Erythroblast (primary cell): ENCODE measurements at places on chromosomes 16 and 17.
A peak's percentile ranks its signal among the peaks of the same experiment; 100 is the strongest.

GRCh38 chr16:88300463-88300835 lies 82.3 kb upstream of the ZNF469 start:
- no peak for DNase-seq

- DNase-seq, result no peak
These were observed 21.5 kb upstream of the CD300E start for GRCh38 chr17:74645010-74645409.

- peak; percentile 25 for DNase-seq
These were observed 118.1 kb downstream of the STXBP4 start for GRCh38 chr17:55086635-55087058.

DNA sequence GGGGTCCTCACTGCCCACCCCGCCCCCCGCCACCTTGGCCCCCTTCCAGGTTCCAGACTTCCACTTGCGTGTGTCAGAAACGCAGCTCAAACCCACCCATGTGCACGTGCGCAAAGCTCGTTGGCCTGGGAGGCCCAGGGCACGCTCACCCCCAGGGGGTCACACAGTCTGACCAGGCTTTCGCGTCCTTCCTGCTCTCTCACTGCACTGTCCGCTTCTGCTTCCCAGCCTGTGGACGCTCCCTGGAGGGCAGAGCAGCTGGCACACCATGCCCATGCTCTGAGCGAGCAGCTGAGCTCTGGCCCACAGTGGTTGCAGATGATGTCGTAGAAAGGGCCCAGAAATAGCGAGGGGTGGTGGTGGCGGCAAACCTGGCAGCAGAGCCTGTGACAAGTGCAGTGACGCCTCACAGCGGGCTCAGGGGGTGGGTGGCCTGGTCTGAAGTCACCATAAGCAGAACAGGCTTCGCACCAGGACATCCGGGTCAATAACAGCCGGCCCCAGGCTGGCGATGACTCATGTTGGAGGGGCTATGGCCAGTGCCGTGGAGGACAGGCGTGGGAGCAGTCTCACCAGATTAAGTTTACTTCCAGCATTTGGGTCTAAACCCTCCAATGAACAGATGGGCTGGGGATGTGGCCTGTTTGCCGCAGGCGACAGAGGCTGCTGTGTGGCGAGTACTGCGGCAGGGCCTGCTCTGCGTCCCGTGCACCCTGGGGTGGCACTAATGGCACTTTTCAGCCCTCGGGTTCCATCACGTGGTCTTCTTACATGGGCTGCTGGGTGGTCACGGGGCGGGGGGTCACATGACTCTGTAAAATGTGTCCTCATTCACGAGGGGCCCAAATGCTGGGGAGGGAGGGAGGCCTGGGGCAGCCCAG lies 49.0 kb downstream of the NT5M start:
- DNase-seq, result no peak

DNA sequence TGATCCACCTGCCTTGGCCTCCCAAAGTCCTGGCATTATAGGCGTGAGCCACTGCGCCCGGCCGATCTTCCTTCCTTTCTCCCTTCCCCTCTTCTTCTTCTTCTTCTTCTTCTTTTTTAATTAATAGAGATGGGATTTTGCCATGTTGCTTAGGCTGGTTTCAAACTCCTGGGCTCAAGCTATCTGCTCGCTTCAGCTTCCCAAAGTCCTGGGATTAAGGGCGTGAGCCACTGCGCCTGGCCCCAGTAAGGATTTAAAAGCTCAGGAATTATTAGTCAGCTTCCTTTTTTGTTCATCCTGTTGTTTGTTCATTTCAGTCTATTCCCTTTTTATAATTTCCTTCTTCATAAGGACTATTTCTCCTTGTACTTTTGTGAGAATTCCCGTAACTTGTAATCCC lies 32.7 kb upstream of the LRRC37A start:
- DNase-seq, result no peak

GRCh38 chr16:48011878-48012658 lies 143.7 kb downstream of the ABCC12 start:
- no peak for DNase-seq

- no peak for DNase-seq
These were observed 4.4 kb upstream of the NT5C start for GRCh38 chr17:75135946-75136345.

DNA sequence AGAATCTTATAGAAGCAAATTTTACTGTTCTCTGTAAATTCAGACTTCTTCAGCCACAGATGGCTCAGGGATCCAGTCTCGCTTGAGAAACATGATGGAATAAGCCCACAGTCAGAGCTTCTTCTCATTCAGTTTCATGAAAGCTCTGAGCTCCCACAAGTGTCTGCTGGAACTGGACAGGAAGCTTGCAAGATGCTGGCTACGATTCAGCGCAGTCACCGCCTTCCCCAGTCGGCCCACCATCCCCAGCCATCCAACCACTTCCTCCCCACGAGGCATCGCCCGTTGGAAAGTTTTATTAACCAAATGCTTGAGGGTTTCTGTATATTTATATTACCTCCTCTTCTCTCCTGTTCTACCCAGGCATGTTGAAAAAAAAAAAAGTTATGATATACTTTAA lies 171.7 kb downstream of the ZFHX3 start:
- no peak for DNase-seq

DNA sequence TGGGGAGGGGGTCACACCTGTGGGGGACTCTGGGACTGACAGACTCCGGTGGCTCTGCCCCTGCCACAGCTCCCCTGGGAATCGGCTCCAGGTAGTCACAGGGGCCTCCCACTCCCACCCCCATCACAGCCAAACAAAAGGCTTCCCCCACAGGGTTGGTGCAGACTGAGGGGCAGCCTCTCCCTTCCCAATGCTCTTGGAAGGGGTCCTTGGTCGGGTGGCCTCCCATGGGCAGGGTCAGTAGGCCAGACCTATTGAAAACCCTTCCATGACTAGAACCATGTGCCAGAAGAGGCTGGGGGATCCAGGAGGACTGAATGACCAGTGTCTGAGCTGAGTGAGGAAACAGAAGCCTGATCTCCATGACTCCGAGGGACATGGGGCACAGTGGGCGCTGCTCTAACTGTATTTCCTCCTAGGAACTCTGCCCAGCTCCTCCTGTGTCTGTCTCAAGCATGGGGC lies 28.6 kb downstream of the TK2 start:
- DNase-seq, result no peak

- DNase-seq, result no peak
These were observed 23.4 kb upstream of the LGALS9 start for GRCh38 chr17:27607521-27608091.

DNA sequence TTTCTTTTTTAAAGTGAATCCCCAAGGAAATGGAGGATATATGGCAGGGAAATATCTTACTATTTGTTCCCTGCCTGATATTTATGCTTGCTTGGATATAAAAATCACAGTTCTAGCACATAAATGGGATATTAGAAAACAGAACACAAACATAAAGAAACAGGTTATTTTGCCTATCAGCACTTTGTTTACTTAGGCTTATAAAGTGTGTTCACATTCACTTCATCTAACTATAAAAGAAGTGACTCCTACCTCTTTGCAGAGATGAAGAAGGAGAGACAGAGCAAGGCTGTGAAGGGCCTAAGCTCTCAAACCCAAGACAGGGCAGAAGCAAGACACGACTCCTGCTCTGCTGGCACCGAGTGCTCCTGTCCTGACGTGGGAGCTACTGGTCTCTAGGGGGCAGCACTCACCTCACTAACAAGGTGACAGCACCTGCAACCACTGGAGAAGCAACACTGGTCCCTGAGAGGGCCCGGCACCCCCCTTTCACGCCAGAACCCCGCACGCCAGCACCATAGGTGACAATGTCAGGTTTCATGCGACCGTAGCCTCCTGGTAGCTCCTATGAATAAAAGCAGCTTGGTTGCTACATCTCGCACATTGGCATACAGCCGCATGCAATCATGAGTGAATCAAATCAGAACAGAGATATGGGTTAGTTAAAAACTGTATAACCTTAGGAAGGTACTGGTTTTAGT lies 32.0 kb downstream of the MBTPS1 start:
- DNase-seq, result peak; percentile 86

DNA sequence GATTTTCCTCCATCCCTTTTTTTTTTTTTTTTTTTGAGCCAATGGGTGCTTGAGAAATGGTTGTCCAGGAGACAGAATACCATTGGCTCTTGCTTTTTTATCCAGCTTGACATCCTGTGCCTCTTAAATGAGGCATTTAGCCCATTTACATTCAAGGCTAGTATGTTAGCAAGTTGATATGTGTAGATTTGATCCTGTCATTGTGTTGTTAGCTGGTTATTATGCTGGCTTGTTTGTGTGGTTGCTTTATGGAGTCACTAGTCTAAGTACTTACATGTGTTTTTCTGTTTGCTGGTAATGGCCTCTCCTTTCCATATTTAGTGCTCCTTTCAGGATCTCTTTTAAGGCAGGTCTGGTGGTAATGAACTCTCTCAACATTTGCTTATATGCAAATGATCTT lies 14.1 kb upstream of the SLFN11 start:
- no peak for DNase-seq

DNA sequence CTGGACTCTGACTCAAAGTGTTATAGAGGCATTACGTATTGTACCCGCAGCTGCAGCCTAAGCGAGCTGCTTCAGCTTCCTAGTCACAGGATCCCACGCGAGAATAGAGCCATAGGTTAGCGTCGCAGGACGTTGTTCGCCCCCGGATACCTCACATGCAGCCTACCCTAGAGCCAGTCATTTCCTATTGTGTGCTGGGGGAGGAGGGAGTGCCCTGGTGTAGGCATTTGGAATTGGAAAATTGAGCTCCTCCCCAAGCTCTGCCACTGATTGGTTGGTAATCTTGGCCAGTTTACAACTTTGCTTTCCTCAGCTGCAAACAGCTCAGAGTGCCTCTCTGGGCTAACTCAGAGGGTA lies 530 bp downstream of the NAA60 start:
- peak; percentile 63 for DNase-seq

- no peak for DNase-seq
These were observed 13.6 kb upstream of the CCL22 start for GRCh38 chr16:57345021-57345420.

- DNase-seq, result no peak
These were observed 225.8 kb downstream of the PMP22 start for GRCh38 chr17:15039366-15039765.

GRCh38 chr17:28466521-28467048 lies 6.9 kb upstream of the SLC13A2 start:
- peak; percentile 69 for DNase-seq

GRCh38 chr17:82330322-82331239 lies 3.0 kb downstream of the SECTM1 start:
- DNase-seq, result peak; percentile 48

DNA sequence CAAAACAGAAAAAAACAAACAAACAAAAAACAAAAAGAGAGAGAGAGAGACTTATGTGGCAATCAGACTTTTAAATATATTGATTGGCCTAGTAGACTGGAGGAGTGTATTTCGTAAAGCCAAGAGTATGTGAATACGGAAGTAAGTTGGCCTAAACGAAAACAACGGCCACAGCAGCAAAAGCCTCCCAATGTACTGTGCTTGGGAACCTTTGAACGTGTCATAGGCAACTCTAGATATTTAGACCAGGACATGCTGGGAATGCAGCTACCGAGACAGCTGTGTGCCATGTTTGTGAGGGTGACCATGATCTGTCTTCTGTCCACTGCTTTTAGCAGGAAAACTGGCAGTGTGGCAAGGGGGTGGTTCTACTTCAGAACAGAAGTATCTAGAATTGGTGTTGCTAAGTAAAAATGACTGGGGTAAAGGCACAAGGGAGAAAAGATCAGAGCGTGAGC lies 7.4 kb downstream of the MAF start:
- no peak for DNase-seq

GRCh38 chr17:28861393-28862203 lies 6.8 kb downstream of the ERAL1 start:
- DNase-seq, result peak; percentile 87

DNA sequence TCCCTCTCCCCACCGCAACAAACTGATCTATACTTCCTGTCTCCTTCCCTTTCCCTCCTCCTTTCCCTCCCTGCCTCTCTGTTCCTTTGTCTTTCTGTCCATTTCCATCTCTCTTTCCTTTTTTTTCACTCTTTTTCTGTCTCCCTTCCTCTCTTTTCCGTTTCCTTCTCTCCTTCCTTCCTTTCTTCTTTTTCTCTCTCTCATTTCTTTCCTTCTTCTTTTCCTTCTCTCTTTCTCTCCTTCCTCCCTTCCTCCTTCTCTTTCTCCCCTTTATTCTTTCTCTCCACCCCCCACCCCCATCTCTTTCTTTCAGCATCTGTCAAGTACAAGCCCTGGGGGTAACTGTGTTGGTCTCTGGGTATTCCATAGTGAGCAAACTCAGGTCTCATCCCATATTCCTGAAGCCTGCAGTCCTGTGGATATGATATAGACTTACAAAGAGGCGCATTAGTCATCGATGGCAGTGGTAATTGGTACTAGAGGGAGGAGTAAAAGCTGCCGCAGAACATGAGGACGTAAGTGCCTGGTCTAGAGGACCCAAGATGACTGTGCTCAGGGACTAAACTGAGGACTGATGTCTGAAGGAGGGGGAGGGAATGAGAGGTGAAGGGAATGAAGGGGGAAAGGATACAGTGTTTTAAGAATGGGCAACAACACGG lies 50.4 kb downstream of the VAT1L start:
- DNase-seq, result no peak

DNA sequence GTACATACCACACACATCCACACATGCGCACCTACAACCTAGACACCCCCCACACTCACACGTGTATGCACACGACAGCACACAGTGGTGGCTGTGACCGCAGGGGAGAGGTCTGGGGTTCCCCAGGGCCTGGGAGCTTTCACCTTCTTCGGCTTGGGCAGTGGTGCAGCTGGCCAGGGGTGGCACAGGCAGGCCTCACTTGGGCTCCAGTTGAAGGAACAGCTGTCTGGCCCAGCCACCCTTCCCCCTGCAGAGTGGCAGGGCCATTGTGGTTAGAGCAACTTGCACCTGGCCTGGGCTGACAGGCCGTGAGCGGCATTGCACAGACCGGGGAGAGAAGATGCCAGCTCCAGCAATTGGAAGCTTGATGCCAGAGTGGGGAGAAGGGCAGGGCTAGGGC lies 114.5 kb upstream of the GSE1 start:
- DNase-seq, result no peak

DNA sequence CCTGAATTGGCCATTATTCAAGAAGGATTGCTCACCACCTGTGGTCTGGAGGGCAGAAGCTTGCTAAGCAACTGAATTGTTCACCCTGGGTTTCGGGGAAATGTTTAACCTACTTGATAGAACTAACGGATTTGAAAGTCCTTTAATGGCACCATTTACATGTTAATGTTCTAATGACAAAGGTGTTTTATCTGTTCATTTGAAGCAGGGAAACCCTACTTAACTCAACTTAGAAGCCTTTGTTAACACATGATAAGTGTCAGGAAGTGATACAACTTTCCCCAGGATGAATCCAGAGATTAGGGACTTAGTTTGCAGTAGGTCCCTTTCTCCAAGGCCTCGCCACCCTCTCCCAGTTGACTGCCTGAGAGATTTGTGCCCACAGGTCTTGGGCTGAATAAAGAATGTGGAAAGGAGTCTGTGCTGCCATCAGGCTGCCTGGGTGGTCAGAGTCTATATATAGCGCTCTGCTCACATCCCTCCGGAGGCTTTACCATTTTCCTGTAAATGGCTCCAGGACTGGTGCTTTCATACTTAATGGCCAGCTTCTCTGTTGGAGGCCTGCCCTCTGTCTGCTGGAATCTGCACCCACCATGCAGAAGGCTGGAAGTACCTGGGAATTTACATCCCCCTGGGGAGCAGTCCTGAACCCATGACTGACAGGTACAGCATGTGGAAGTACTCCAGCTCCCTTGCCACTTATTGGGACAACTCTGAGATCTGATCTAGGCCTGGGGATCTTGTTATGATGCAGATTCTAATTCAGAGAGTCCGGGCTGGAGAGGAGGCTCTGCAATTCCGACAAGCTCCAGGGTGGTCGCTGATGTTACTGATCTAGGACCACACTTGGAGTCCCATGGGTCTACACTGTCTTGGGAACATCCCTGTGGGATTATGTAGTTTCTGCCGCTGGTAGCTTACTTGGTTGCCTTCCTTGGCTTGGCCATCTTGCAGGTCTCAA lies 99.9 kb downstream of the ASIC2 start:
- DNase-seq, result no peak
